ENCODE measurements at places on chromosomes 6 and 20.
A peak's percentile ranks its signal among the peaks of the same experiment; 100 is the strongest.

DNA sequence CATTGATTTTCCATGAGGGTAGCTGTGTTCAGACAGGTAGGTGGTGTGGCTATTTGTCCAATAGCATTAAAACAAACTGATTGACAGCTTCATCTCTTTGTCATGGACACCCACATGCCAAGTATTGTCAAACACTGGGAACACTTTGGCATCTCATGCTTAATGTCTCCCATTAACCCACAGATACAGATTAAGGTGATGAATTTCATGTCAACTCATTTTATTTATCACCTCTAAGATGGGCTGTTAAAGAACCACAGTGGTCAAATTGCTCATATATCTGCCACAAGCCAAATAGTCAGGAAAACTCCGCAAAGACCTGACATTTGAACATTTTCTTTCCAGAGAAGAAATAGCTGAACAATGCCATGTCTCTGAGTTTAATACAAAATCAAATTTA is 139.1 kb upstream of the SPTLC3 start:
- no peak for DNase-seq

DNA sequence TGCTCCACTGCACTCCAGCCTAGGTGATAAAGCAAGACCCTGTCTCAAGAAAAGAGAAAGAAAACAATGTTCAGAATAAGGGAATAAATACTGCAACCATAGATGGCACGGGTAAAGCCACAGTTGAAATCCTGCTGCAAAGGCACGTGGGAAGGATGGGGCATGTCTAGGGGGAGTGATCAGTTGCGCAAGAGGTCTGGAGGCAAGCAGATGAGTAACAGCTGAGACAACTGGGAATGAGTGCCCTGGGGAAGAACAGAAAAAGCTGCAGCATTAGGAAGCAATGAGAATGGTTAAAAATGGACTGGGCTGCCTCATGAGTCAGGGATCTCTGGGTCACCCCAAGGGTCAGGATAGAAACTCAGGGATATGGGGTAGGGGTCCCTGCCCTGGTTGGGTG is 96.3 kb downstream of the GMPR start:
- no peak for DNase-seq

- DNase-seq, result no peak
Observed at GRCh38 chr6:73343164-73343563, 10.9 kb downstream of the DPPA5 start.

DNA sequence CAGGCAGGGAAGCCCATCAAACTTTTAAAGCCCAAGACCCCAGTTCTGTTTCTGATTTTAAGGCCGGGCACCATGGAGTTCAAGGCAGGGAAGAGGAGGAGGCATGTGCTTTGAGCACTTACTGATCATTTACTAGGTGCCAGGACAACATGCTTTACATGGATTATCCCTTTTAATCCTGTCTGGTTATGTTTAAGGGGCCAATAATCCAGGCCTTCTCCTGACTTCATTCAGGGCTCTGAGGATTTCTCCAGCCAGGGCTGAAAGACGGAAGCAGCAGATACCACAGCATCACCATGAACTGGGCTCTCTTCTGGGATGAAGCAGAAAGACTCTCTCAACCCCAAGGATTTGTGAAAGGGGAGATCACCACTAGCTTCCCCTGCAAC is 4.1 kb downstream of the CCND3 start:
- DNase-seq, result no peak

- DNase-seq, result peak; percentile 17
Observed at GRCh38 chr6:11978169-11978987, 33.7 kb upstream of the HIVEP1 start.

- DNase-seq, result peak; percentile 18
Observed at GRCh38 chr20:49385465-49385864, 97.0 kb downstream of the KCNB1 start.

DNA sequence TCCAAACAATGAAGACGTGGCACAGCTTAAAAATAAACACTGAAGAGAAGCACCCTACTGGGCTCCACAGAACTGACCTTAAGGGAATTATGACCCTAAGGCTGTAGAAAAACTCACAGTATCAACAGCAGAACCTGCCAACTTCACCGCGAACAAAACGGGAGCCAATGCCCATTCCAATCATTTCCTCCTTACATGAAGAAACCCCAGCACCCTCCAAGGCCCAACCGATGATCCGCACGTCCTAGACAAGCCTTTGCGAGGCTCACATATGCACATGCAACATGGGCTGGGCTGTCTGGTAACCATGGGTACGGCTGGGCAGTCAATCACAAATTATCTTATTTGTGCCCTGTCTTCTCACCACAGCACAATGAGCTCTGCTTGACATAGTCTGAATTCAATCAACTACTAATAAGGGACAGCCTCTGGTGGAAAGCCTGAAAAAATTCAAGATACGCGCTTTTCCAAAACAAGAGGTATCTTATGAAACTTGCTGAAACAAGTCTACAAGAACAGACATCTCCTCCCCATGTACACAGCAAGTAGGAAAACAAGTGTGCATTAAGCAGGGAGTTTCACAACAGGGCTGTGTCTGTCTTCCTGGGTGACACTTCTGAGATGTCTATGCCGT is 1.7 kb downstream of the DIDO1 start:
- no peak for DNase-seq

GRCh38 chr6:85121158-85121557 is 328.7 kb upstream of the NT5E start:
- no peak for DNase-seq

- no peak for DNase-seq
Observed at GRCh38 chr6:8434727-8435092, 635 bp downstream of the SLC35B3 start.

DNA sequence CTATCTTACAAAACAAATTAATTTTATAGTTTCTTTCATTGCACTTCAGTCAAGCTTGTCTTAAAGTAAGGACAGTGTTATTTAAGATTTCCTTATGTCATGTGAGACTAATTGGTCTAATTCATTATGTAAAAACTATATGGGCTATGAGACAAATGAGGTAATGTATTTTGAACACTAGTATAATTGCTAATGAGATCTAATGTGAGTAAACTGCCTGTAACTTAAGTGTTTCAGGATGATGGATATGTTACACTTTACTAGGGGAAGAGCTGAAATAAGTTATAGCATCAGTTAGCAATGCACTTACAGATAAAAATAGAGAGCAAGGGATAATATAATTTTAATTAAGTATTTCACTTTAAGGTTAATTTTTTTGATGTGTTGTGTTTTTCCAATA is 386.3 kb upstream of the MAP3K7 start:
- DNase-seq, result no peak

- no peak for DNase-seq
Observed at GRCh38 chr20:63500151-63500901, 1.4 kb upstream of the EEF1A2 start.

DNA sequence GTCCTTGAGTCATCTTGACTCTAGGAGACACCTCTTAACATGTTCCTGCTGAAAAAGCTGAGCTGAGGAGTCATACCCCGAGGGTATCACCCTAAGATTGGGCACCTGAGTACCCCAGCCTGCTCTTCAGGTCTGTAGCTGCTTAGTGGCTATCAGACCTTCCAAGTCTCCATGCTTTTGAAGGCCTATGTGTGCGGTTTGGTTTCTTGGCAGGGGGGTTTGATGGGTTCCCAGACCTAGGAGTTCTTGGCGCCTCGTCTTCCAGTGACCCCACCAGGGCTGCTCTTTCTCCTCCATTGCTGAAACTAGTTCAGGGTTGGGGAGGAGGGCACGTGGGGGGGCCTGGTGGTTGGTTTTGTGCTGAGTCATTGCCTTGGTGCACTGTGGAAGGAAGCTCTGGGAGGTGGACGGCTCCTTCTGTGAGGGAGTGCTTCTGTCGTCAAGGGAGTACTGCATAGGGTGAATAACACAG is 20.1 kb downstream of the IGF2R start:
- DNase-seq, result no peak

GRCh38 chr6:97427648-97428047 is 144.6 kb upstream of the MMS22L start:
- DNase-seq, result no peak

DNA sequence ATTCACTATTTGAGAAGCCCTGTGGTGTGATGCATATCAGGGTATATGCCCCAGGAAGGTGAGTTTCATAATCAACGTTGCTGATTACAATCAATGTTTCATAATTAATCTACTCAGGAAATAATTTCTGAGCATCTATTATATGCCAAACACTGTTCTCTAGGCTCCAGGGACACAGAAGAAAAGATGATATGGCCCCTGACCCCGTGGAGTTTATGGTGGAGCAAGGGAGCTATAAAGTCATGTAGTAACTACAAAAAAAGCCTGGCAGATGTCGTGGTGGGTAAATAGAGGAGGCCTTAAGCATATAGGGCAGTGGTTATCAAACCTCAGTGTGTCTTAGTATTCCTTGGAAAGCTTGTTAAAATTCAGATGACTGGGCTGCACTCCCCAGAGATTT is 40.1 kb upstream of the BCAS1 start:
- DNase-seq, result no peak

DNA sequence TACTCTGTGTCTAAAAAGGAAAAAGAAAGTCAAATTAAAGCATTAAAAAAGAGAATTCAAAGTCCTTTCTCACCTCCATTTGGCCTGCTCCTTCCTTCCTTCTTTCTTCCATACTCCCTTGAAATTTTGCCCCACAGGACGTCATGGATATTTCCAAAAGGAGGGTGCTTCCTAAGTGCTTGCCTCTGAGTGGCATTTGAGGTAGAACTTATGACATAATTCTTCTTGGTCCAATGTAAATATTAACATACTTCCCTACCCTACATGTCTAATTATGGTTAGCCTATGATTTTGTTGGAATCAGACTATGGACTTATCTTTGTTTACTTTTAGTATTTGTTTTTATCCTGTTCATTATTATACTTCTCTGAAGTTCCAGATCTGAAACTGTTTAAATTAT is 132.3 kb downstream of the PFDN4 start:
- no peak for DNase-seq

- no peak for DNase-seq
Observed at GRCh38 chr6:150068151-150068550, 770 bp downstream of the ULBP3 start.

GRCh38 chr6:156821707-156822106 is 44.5 kb downstream of the ARID1B start:
- DNase-seq, result no peak

GRCh38 chr6:42915732-42916131 is at the start of gene PTCRA:
PTCRA (plus strand) TSS chr6:42916053; CDS start chr6:42916070, 17 bp downstream.
- DNase-seq, result no peak

DNA sequence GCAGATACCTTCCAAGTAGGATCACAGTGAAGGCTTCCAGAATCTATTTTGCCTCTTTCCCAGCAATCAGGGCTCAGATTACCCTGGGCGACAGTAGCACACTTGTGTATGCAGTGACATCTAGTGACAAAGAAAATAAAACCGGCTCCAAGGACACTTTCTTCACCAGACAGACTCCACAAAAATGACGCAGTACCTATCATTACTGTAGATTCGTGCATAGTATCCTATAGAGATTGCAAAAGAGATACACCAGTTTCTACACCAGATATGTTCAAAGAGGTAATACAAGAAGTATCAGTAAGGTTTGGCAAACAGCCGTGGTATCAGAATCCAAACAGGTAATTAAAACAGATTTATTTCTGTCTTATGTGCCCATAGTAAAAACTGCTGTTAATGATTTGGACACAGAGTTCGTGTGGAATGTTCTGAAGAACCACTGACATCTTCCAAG is 600.4 kb upstream of the JAG1 start:
- DNase-seq, result peak; percentile 81

- no peak for DNase-seq
Observed at GRCh38 chr6:70549327-70549726, 17.4 kb upstream of the SDHAF4 start.

DNA sequence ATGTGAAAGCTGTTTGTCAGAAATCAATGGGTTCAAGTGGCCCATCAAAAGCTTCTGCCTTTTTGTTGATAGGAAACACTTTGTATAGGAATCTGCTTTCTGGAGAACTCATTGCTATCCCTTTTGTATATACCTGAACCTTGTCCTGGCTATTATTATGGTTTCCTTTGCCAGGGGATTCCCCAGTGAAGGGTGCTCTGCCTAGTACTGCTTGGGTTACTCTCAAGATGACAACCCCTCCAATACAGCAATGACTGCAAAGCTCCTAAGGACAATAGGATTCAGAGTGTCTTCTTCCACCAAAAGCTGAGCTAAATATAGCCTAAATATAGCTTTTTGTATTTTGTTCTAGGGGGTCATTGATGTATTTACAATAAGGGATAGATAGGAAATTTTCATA is 54.0 kb upstream of the PTPRK start:
- no peak for DNase-seq

DNA sequence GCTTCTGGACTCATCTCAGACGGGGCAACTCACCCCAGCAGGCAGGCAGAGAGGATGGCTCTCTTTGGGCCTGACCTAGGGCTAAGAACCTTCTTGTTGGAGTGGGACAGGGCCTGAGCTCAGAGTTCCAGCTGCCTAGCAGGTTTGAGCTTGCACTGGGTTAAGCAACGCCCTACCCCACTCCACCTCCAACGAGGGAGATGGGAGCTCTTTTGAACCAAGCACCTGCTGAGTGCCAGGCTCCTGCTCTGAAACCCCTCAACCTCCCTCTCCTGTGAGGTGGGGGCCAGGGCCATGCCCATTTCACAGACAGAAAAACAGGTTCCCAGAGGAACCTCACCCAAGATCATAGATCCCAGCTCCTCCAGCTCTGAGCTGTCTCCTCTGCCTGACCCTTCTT is 54.3 kb downstream of the SNAI1 start:
- no peak for DNase-seq

DNA sequence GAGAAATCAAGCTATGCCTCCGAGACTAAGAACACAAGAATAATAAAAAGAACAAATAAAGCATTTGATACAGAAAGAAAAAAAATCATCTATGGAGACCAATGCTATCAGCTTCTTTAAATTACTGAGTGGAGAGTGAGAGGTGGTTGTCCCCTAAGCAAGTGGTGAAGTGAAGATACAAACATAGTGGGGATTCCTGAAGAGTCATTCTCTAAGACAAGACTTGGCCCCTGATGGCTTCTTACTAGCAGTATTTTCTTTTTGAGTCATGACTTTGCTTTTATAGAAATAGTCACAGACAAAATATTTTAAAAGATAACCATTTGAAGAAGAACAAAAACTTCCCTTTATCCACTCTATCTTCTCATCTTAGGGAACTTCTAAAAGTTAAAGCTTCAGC is 261.4 kb upstream of the PRDM1 start:
- no peak for DNase-seq

DNA sequence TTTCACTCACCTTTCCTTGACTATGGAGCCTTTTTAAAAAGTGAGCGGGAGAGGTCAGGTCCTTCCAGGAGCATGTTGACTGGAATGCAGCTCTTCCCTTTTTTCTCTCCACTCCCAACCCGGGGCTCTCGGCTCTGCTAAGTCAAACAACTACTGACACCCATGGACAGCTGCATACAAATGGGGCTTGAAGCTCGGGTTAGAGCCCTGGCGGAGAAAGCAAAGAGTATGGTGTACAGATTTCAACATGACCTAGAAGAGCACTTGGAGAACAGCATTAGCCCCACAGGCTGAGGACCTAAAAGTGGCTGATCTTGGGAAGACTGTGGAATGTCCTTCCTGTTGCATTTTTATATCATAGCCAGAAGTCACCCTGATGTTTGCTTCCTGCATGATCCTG is 162.0 kb upstream of the STMND1 start:
- DNase-seq, result no peak

GRCh38 chr6:168418711-168419121 is 22.3 kb upstream of the SMOC2 start:
- no peak for DNase-seq

Data from kidney capillary endothelial cell (primary cell).